T-helper 17 cell (primary cell): ENCODE measurements at places on chromosomes 11 and 22. TPM values are rescaled to one million over a fixed set of nuclear protein-coding genes. Genes with fewer than 3 reads are reported as not detected.
A peak's percentile ranks its signal among the peaks of the same experiment; 100 is the strongest.

Gene OR2AG2
- total RNA-seq: not detected

DNA sequence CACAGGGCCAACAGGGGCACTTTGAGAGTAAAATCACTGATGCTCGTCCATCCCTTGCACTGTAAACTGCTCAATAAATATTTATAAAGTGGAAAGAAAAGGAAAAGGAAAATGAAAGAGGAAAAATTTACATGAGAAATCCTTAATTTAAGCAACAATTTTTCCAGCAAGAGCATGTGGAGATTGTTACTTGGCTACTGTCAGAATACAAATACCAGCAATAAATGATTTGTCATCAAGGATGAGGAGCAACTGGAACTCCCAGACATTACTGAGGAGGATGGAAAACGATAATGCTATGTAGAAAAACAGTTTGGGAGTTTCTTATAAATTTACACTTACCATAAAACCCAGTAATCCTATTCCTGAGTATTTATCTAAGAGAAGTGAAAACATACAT, 123.0 kb downstream of the SGSM3 start:
- peaks cover 31% of the 10 kb centered on the region for H3K4me1 ChIP-seq
- no peaks in the 10 kb centered on the region for H3K27me3 ChIP-seq
- peaks cover 5% of the 10 kb centered on the region for H3K36me3 ChIP-seq
- H3K27ac ChIP-seq: peak overlapping the region; percentile 91
- H3K4me3 ChIP-seq: no peak overlapping the region

Gene FAM180B
- total RNA-seq: 0.23 TPM

DNA sequence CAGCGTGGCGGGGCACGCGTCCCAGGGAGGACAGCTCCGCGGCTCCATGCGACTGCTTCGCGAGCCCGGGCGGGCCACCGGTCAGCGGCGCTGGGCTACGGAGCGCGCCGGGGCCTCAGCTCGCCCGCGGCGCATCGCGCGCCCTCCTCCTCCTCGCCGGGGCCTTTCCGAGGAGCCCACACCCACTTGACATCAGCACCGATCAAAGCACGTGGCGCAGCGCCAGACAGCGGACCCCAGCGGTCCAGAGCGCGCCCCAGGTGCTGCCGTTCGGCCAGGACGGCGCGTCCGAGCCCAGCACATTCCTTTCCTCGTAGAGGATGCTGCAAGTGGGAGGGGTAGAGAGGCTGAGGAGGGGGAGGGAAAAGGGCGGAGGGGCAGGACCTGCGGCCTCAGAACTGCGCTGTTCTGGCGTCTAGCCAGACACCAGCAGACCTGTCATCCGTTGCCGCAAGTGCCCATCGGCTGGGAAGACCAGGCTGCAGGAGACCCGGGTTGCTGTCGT, 88.6 kb downstream of the PLEKHA7 start:
- no peak overlapping the region for H3K27ac ChIP-seq
- H3K4me3 ChIP-seq: peak overlapping the region; percentile 86
- H3K36me3 ChIP-seq: peaks cover 5% of the 10 kb centered on the region
- no peak for DNase-seq

DNA sequence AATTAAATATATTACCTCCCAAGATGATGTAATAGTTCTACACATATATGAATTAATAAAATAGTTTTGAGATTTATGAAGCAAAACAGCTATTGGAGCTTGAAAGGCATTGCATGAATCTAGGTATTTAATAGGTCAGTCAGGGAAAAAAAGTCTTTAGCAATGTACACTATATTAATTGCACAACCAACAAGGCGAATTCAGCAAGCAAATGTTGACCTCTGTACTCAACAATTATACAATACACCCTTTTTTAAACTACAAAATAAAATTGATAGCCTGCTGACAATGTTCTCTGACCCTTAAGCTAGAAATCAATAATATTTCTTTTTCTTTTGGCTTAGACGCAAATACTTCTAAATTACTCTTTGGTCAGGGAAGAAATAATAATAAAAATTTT, 345.5 kb downstream of the LUZP2 start:
- H3K36me3 ChIP-seq: no peaks in the 10 kb centered on the region
- no peak for DNase-seq
- H3K4me3 ChIP-seq: no peak overlapping the region
- no peak overlapping the region for H3K27ac ChIP-seq
- H3K27me3 ChIP-seq: no peaks in the 10 kb centered on the region

- peaks cover 4% of the 10 kb centered on the region for H3K36me3 ChIP-seq
- DNase-seq: no peak
- peaks cover 20% of the 10 kb centered on the region for H3K4me1 ChIP-seq
- H3K4me3 ChIP-seq: no peak overlapping the region
- peak overlapping the region; percentile 93 for H3K27ac ChIP-seq
- no peaks in the 10 kb centered on the region for H3K27me3 ChIP-seq
Observed at GRCh38 chr22:31615491-31615860, 46.5 kb downstream of the PISD start.

Gene FZD4
- not detected for total RNA-seq

DNA sequence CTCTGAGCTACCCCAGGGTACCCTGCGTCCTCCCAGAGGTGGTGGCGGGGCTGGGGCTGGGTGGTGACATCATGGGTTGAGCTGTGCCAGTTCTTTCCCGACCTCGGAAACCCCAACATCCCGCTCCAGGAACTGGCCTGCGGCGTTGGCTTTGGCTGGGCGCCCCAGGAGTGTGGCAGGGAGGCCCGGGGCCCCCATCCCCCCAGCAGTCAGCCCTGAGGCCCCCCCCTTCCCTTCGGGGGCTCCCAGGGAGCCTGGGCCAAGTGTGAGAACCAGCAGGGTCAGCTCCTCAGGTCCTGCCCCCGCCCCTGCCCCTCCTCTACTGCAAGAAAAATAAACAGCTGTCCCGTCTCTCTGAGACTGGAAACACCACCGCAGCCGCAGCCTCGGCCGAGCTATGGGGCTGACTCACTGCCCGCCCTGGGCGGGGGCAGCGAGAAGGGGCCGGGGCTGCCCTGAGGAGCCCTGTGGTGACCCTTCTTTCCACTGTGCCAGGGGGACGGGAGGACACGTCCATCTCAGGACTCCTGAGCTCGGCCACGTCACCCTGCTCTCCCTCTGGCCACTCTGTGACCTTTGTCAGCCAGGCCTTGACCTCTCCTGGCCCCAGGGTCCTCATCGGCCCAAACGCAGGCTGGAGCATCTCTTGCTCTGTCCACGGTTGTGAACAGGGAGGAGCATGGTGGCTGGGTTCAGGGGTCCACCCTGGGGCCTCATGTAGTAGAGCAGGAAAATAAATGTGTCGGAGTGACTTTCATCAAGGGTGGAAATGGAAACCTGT, 73.4 kb downstream of the WNT7B start:
- DNase-seq: no peak
- peaks cover 2% of the 10 kb centered on the region for H3K36me3 ChIP-seq
- peaks cover 2% of the 10 kb centered on the region for H3K4me1 ChIP-seq
- H3K4me3 ChIP-seq: no peak overlapping the region
- peaks cover 43% of the 10 kb centered on the region for H3K27me3 ChIP-seq
- H3K27ac ChIP-seq: no peak overlapping the region

DNA sequence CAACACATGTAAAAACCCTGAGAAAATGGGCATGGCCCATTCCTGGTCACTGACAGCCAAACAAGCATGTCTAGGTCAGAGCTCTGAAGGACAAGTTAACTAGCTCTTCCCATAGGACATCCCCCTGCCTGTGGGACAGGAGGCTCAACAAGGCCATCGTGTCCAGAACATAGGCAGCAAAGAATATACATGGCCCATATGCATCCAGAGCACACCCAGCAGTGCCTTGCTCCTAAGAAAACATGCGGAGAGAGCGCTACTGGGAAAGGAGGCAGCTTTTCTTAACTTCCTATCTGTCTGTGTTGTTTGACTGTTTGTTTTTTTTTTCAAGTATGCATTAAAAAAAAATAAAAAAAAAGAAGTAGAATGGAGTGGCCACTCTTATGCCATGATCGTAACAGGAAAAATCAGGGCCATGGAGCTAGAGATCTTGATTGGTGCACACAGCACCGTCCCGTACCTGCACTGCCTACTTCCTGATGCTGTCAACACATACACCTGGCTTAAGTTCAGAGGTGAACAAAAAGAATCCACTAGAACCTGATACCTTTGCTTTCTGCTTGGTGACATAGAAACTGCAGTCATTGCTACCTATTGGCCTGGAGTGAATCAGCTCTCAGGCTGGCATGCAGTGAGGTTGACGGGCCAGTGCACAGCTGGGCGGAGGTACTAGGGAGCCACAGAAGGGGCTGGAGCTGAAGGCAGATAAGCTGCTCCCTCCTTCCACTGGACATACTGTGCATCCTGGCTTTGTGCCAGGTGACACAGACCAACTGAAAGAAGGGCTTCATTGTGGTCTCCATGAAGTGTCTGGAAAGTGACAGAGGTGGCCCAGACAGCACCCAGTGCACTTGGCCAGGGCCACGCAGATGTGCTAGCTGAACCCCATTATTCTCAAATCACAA, 11.9 kb downstream of the UFD1 start:
- H3K4me3 ChIP-seq: no peak overlapping the region
- no peak overlapping the region for H3K27ac ChIP-seq
- no peak for DNase-seq

Gene HSPB2
- total RNA-seq: not detected

DNA sequence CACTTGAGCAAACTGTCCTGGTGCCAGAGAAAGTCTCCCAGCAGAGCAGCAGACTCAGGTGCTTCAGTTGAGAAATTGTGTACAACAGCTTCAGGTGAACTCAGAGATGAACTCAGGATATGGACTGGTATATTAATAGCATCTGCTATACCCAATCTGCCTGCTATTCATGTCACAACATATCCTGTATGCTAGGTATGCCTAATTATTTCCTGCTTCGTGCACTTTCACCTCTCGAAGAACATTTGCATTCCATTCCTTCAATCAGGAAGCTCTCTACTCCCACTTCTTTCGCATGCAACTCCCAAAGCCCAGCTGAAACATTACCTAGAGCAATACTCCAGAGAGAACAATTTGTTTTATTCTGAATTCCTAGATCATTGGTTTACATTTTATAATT, 207.7 kb downstream of the KCNA4 start:
- no peaks in the 10 kb centered on the region for H3K4me1 ChIP-seq
- DNase-seq: no peak
- no peaks in the 10 kb centered on the region for H3K27me3 ChIP-seq
- H3K4me3 ChIP-seq: no peak overlapping the region

GRCh38 chr11:132631989-132632388, 900.3 kb downstream of the OPCML start:
- DNase-seq: no peak
- H3K27ac ChIP-seq: no peak overlapping the region

DNA sequence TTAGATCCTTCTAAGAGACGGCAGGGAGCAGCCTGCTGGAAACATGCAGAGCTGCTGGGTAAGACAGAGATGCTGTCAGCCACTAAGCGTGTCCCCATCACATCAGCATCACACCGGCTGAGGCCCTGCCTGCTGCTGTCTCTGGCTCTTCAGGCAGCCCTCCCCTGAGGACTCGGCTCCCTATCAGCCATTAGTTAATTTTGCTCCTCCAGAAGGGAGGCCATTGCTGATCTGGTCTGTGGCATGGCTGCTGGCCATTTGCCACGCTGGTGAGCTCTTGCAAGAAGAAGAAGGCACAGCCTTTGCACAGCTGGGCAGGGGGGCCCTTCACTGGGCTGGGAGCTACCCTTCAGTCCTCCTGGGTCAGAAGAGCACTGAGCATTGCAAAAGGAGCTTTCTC, 131.2 kb upstream of the PARVA start:
- no peaks in the 10 kb centered on the region for H3K27me3 ChIP-seq
- DNase-seq: no peak
- peaks cover 14% of the 10 kb centered on the region for H3K36me3 ChIP-seq
- H3K4me1 ChIP-seq: peaks cover 15% of the 10 kb centered on the region
- no peak overlapping the region for H3K27ac ChIP-seq

DNA sequence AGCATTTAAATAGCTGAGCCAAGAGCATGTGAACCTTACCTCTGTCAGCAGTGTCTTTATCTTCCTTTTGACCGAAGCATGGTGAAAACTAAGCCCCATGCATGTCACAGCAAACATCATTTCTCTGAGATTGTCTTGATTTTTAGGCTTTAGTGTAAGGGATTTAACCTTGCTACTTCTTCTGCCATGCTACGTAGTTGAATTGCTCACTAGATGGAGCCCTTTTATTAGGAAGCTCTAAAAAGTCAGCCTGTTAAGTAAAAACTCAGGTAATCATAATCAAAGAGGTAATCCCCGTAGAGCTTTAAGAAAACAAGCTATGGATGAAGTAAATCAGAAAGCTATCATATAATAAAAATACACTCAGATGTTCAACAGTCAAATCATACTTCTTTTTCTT, 149.5 kb downstream of the PGR start:
- no peaks in the 10 kb centered on the region for H3K27me3 ChIP-seq
- no peaks in the 10 kb centered on the region for H3K36me3 ChIP-seq
- no peaks in the 10 kb centered on the region for H3K4me1 ChIP-seq
- no peak for DNase-seq
- no peak overlapping the region for H3K27ac ChIP-seq

Gene PHETA2
- 0.90 TPM for total RNA-seq

GRCh38 chr11:77278595-77279506, 22.6 kb downstream of the GDPD4 start:
- H3K4me1 ChIP-seq: no peaks in the 10 kb centered on the region
- no peak for DNase-seq
- H3K27ac ChIP-seq: no peak overlapping the region
- H3K27me3 ChIP-seq: peaks cover 56% of the 10 kb centered on the region
- H3K4me3 ChIP-seq: no peak overlapping the region
- peaks cover 5% of the 10 kb centered on the region for H3K36me3 ChIP-seq

DNA sequence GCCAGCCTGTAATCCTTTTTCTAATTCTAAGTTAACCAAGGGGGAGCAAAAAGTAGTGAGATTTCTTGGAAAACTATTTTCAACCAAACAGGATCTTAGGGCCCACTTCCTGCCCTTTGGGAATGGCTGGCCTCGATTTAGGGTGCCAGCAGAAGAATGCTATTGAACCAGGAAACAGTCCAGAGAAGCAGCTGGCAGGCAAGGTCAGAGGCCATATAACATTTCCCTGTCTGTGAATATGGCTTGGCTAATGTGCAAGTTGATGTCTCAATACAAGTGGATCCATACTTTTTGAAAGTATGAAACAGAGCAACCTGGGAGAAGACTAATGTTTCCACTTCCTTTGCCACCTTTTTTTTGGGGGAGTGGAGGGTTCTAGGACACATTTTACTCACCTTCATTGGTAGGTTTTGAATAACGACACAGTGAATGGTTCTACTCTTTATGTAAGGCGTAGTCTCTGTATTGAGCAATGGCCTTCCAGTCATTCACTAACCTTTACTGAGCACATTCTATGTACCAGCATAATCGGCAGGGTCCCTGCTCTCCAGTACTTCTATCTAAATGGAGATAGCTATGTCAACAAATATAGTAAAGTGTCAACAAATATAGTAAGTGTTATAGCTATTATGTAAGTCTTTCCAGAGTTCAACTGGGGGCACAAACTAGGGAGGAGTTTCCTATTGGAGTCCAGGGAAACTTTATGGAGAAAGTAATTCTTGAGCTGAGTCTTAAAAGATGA, 34.2 kb upstream of the RRM1 start:
- H3K4me1 ChIP-seq: peaks cover 24% of the 10 kb centered on the region
- no peak overlapping the region for H3K4me3 ChIP-seq
- peaks cover 7% of the 10 kb centered on the region for H3K36me3 ChIP-seq
- no peak for DNase-seq
- H3K27ac ChIP-seq: peak overlapping the region; percentile 69
